Cortex of kidney (tissue), 1 donor: ENCODE measurements at places on chromosomes 4 and X.

DNA sequence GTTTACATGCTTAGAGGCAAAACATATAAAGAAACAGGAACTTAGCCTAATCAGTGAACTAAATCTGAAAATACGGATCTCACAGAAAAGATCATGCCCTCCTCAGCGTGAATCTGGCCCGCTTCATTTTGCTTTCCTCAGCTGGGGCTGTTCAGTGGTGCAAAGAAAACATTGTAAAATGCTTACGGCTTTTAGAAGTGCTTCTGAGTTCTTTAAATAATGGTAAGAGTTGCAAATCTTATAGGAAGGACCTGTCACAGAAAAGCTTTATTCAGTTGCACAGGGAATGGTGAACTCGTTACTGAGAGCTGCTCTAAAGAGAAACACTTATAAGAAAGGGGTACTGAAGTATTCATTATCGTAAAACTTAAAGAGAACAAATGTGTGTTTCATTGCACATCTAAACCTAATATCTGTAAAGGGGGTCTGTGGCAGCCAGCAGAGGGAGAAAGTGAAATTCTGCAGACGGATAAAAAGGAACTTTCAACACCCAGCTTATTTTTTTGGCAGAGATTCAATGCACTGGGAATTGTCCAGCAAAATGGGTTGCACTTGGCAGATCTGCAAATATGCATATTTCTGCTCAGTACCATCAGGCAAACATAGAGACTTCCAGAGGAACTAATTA lies 139.2 kb upstream of the ANK2 start:
- DNase-seq, result no peak

DNA sequence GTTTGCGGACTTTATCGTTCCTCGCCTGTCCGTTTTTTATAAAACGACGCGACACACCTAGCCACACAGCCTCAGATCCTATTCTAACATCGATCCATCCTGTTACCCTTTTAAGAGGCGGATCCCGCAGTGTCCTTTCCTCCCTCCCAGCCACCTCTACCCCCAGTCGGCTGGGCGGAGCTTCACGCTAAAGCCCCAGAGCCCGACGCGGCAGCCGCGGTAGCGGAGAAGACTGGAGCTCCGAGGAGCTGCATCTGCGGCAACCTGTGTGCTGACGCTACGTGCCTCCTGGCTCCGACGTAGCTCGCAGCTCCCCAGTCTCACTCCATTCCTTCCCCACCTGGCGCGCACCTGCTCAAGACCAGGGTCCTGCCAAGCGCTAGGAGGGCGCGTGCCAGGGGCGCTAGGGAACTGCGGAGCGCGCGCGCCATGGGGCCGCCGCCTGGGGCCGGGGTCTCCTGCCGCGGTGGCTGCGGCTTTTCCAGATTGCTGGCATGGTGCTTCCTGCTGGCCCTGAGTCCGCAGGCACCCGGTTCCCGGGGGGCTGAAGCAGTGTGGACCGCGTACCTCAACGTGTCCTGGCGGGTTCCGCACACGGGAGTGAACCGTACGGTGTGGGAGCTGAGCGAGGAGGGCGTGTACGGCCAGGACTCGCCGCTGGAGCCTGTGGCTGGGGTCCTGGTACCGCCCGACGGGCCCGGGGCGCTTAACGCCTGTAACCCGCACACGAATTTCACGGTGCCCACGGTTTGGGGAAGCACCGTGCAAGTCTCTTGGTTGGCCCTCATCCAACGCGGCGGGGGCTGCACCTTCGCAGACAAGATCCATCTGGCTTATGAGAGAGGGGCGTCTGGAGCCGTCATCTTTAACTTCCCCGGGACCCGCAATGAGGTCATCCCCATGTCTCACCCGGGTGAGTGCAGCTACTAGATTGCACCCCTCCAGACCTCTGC lies at the start of gene RNF128:
Gene RNF128 (plus strand): TSS at position 217 of the 953 bp plus-strand sequence. CDS start 213 bp downstream, at position 430.
- DNase-seq, result no peak

DNA sequence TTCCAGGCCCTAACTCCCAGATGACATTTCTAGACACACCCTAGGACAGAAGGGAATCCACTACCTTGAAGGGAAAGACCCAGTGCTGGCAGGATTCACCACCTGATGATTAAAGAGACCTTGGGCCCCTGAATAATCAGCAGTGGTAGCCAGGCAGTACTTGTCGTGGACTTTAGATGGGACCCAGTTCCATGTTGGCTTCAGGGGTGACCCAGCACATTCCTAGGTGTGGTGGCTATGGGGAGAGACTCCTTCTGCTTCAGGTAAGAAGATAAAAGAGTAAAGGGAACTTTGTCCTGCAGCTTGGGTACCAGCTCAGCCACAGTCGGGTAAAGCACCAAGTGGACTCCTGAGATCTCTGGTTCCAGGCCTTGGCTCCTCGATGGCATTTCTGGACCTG lies 131.8 kb upstream of the S100G start:
- DNase-seq, result no peak

- no peak for DNase-seq
These were observed 78.9 kb downstream of the NAF1 start for GRCh38 chr4:163087805-163088204.

DNA sequence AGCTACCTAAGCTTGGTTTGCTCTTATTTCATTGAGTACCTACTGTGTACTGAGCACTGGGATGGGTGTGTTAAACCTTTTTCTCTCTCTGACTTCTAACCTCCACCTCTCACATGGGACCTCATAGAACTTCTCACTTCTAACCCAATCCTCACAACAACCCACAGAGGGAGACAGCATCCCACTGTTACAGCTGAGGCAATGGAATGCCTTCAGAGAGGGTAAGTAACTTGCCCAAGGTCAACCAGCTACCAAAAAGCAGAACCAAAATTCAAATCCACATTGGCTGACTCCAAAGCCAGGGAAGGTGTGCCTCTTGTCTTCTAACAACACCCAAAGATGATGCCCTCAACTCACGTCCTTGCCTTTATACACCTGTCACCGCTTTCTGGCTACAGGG lies 5.4 kb downstream of the SEL1L3 start:
- DNase-seq, result no peak

- no peak for DNase-seq
These were observed 171.4 kb downstream of the PPP1R2C start for GRCh38 chrX:42606591-42606990.

DNA sequence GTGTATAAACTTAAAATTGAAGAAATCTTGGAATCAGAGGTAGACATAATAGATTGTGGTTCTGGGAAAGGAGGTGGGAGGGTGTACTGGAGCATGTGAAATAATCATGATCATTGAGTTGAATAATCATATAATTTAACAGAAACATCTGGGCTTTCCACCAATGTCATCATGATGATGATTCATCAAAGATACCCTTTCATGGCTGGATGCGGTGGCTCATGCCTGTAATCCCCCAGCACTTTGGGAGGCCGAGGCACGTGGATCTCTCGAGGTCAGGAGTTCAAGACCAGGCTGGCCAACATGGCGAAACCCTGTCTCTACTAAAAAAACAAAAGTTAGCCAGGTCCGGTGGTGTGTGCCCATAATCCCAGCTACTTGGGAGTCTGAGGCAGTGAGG lies 6.7 kb upstream of the RUFY3 start:
- no peak for DNase-seq

DNA sequence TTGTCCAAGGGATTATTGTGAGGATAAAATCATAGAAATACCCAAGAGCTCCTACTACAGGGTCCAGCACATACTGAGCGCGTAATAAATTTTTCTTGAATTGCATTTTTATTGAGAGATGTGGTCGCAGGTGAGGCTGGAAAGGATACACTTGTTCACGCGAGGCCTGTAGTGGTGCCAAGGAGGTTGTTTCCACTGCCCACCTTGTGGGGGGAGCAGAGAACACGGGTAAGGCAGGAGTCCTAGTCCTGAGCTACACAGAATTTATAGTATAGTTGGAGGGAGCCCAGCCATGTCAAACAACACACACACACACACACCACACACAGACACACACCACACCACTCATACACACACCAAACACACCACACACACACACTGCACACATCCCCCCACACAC lies 31.8 kb upstream of the CYP4V2 start:
- DNase-seq, result no peak

DNA sequence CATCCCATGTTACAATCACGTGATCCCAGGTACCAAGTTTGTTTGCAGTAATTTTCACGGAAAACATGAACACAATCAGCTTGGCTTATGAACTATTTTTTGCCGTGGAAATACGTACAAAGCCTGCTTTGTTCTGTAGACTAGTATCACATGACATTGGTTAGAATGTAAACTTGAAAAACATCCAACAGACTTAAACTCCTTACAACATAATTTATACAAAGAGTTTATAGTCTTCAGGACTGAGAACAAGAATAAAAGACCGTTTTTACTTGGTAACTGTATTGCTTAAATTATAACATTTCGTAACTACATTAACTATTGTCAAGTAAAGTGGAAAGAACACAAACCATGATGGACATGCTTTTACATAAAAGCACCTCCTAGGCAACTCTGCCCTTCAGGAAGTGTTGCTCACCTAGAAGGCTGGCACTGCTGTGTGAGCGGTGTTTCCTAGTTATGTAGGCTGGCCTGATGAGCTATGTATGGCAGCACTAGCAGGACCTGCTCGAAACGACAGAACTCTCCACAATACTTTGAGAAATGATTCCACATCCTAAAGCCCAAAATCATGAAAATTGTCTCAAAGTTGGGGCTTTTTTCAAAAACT lies 41.8 kb upstream of the WDR1 start:
- DNase-seq, result no peak
